Nephron progenitor cell (in vitro differentiated cells): ENCODE measurements at places on chromosomes 4 and X.

- no peak for DNase-seq
These were observed 58.0 kb downstream of the TAB3 start for GRCh38 chrX:30831082-30831481.

DNA sequence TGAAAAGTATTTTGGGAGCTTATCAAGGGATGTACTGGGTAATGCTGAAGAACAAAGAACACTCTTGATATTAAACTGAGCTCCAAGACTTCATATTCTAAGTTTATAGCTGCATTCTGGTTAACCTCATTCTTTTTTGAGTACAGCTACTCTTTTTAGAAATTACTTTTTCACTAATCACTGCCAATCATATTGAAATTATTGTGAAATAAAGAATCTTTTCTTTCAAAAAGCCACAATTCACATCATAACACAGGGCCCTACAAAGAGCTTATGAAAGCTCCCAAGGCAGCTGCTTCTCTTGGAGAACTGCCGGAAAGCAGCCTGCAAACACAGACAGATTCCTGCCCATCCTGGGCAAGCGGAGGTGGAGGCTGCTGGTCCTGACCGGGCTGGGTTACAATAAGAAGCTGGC, 121.4 kb downstream of the RNF150 start:
- DNase-seq = no peak

- DNase-seq = no peak
These were observed 341.5 kb downstream of the ARHGAP10 start for GRCh38 chr4:148073349-148073748.

DNA sequence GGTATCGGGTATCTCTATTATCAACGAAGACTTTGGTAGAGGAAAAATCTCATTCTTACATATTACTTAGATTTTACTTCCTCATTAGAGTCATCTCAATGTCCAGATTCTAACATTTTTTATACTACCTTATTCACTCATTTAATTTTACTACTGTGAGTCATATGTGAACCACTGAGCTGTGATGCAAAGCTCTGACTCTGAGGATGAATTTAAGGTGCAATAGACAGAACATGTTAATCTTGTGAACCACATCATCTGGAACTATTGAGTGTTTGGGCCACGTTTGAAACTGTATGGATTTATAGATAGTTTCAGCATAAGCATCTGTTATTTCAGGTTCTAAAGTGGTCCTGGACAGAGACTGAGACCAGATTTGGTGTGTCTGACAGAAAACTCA, 78.4 kb downstream of the PWWP3B start:
- no peak for DNase-seq

DNA sequence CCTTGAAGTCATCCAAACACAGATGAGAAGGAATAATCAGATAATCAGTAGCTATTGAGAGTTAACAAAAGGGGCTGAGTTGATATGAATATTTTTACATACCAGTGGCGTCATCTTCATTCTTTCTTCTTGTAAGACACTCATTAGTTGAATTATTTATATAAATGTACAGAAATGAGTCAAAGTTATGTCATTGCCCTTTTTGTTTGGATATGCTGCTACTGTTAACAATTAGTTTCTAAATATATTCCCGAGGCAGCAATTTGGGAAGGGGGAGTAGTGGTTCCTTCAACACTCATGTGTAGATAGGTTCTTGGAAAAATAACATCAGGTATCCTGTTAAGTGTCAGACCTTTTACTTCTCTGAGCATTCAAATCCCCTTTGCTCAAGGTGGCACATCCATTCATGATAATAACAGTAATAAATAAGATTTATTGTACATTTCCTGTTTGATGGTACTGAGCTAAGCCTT, 436.6 kb downstream of the SPRY1 start:
- no peak for DNase-seq

- DNase-seq = no peak
These were observed 145.4 kb upstream of the PLAC1 start for GRCh38 chrX:134803551-134804183.

GRCh38 chrX:134925551-134925950, 65.2 kb upstream of the SMIM10 start:
- DNase-seq = no peak

DNA sequence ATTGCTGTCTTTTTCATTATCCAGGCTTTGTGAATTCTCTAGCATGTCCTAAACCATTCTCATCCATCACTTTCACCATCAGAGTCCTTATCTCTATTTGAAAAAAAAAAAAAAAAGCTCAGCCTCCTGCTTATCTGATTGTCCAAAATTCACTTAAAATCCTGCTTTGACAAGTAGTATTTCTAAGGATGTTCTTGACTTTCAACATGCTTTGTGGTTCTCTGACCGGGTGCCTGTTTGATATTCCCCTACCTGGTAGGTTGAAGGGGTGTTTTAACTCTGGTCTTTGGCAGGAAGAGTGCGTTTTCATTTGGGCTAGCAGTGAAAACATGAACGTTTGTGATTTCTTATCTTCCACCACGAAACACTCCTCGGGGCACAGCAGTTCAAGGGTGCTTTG, 17.3 kb upstream of the BBS12 start:
- DNase-seq = no peak

DNA sequence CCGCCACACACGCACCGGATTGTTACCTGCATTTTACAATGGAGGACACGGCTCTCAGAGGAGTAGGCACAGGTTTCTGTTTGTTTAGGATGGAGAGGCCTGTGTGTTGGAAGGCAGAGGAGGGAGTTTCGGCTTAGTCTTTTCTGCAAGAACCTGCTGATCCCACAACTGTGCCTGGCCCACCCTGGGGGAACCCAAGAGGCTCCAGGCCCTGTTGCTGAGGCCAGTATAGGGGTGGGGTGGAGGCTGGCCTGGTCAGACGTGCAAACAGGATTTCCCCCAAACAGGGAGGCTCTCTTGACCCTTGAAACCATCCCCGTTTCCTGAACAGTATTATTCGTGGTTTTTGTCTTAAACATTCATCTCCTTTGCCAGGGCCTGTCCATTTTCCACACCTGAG, 772 bp upstream of the SLC49A3 start:
- DNase-seq = no peak

- no peak for DNase-seq
These were observed 46.8 kb upstream of the TMPRSS11F start for GRCh38 chr4:68176500-68176899.

- peak; percentile 75 for DNase-seq
These were observed 14.7 kb upstream of the ANXA5 start for GRCh38 chr4:121711263-121712000.

DNA sequence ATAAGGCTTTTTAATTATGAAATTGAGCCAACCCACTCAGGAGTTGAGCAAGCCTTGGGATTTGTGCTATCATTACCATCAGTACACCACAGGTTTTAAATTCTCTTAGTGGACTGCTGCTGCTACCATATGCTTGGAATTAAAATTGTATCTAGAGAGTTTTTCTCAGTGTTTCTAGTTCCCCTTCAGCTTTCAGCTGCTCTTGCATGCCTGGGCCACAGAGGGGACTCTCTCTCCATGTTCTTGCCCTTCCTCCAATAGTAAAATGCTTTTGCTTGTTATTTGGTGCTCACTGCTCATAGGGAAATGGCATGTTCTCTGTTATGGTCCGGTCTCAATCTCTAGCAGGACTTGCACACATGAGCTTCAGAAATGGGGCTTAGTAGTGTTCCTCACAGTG, 101.9 kb downstream of the IGSF1 start:
- no peak for DNase-seq

GRCh38 chr4:2630556-2631273, 94.3 kb downstream of the FAM193A start:
- DNase-seq = no peak

GRCh38 chr4:112889199-112889598, 160.3 kb upstream of the ANK2 start:
- no peak for DNase-seq

GRCh38 chr4:11130195-11130970, 298.3 kb downstream of the HS3ST1 start:
- DNase-seq = no peak

- no peak for DNase-seq
These were observed 16.8 kb downstream of the TRO start for GRCh38 chrX:54937416-54937815.

DNA sequence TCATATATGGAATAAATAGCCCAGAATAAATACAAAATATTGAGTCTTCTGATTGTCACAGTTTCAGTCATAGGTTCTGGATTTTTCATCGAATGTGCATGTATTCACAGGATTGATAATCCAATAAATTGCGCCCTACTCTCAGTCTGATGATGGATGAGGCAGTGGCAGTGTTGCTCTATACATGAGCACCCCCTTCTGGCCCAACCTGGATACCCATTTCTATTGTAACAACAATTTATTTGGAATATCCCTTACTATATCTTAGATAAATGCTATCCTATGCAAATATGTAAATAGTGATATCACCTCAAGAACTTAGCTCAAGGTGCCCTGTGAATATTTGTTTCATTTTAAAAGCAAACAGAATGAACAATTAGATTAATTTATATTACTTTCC, 733.7 kb upstream of the PABPC4L start:
- peak; percentile 24 for DNase-seq

DNA sequence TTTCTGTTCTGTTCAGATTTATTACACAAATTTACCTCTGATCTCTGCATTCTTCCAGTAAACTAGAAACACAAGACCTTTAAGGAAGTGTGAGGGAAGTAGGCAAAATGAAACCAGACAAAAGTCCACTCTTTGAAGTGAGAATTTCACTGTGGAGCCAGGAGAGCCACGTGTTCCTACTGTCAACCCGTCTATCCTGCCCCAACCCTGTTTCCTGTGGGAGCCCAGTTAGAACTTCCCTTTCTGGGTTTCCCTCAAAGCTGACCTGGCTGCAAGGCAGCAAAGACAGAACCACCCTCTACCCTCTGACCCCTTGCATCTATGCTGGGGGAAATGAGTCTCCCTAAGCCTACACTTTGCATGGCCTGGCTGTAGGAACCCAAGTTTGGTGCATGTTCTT, 40.0 kb downstream of the TMEM144 start:
- DNase-seq = no peak

DNA sequence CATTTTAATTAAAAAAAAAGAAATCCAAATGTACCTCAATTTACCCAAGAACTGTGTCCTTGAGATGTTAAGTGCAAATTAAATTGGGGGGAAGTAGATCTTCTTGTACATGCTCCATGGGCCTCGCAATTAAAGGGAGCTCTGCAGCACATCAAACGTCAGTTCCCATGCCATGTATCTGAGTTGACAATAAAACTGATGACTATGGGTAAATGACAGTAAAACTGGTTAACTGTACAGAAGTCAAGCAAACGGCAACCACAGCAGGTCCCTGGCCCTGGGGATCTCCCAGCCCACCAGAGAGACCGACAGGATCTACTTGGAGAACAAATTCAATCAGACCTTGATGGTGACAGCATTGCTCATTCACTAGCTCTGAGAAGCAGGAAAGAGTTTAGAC, 32.8 kb upstream of the XPNPEP2 start:
- DNase-seq = no peak

GRCh38 chrX:40094041-40094899, 3.5 kb downstream of the BCOR start:
- peak; percentile 66 for DNase-seq

- DNase-seq = no peak
These were observed 211.8 kb upstream of the CPEB2 start for GRCh38 chr4:14790494-14790893.

DNA sequence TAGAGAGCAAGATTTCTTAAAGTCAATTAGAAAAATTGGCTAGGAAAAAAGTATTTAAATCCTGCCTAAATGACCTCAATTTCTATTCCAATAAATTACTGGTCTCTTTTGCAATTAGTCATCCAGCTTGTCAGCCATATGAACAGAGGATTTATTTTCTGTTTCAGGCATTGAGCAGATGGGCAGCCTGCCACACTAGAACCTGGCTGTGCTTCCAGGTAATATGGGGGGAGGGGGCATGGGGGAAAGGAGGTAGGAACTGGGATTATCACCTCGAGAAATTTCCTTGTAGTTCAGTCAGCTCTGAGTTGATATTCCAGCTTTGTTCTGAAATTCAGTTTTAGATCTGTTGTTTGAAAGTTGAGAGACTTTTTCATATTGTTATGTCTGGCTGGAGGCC, 206.3 kb upstream of the LCORL start:
- DNase-seq = no peak

DNA sequence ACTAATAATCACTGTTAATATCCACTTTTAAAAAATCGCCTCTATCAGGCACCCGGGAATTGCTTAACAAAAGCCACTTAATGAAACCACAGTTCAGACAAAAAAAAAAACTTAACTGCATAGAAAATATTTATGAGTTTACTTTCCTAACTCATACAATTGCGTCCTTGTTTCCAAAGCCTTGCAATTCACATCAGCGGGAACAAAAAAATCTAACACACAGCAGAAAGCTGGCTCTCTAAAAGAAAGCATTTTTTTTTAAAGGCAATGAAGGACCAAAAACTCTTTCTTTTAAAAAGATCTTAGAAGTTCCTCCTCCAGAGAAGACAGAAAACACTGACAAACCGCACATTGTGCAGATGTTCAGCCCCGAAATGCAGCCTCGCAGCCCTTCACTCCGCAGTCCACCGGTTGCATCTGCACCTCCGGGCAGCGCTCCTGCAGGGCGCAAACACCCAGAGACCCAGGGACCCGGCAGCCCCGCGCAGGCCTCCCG, 812 bp downstream of the FAT1 start:
- DNase-seq = no peak

GRCh38 chr4:96103086-96103485, 263.2 kb downstream of the PDHA2 start:
- DNase-seq = no peak

DNA sequence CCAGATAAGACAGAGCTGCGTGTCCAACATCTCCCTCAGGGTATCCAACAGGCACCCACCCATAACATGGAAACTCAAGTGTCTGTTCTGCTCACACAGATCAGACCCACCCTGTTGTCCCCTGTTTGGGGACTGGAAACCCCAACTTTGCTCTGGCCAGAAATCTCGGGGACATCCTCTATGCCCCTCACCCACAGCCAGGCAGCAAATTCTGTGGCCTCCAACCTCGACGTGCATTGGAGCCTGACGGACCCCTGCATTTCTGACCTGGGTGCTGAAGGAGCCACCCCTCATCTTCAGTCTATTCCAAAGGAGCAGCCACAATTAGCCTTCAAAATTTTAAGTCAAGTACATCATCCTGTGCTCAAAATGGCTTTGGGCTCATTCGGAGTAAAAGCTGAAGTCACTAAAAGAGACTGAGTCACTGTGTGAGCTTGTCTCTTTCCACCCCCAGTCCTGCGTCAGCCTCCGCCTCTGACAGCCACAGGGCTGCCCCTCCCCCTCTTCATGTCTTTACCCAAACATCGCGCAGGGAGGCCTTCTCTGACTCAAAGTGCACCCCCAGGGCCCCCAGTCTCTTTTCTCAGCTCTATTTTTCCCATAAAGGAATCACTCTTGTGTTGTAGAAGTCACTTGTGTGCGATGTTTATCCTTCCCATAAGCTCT, 24.4 kb upstream of the PDE6B start:
- DNase-seq = no peak

DNA sequence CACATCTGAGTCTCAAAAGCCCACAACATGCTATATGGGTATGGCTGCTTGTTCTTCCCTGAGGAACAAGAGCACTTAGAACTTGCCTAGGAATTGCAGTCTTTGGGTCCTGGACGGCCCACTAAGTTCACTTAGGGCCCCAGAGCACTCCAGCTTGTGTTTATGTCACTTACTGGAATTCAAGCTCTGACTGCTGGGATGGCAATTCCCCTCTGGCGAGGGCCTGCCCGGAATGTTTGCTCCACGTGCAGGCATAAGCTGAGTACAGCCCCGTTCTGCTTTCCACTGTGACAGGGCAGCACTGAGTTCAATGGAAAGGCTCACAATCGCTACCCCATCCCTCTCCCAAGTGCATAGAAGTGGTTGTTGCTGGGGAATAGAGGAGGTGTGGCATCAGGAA, 25.9 kb upstream of the RASSF6 start:
- no peak for DNase-seq
